ENCODE measurements at places on chromosomes 6 and 20.

DNA sequence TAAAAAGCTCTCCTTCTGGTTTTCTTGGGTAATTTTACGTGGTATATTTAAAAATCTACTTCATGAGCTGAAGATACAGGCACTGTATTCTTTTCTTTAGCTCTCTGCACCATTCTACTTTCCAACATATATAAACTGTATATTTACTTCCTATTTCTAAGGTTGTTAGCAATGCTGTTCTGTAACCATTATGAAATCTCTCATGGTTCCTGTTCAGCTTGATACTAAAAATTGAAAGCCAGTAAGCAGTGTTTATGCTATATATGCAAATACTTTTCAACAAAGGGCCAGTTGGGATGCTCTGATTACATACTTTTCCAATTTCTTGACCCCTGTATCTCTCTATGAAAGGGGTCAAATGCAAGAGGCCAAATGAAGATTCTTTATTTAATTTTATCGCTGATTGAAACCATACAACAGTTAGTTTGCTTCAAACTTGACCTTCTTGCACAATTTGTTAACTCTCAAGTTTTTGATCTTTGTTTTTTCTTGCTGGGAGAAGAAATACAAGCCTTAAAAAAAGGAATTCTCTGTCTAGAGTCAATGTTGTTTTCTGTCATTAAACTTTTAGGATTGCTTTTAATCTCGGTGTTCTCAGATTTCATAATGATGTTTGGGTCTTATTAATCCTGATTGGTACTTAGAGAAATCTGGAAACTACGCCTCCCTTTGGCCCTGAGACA lies 223.2 kb downstream of the PRL start:
- DNase-seq: no peak

DNA sequence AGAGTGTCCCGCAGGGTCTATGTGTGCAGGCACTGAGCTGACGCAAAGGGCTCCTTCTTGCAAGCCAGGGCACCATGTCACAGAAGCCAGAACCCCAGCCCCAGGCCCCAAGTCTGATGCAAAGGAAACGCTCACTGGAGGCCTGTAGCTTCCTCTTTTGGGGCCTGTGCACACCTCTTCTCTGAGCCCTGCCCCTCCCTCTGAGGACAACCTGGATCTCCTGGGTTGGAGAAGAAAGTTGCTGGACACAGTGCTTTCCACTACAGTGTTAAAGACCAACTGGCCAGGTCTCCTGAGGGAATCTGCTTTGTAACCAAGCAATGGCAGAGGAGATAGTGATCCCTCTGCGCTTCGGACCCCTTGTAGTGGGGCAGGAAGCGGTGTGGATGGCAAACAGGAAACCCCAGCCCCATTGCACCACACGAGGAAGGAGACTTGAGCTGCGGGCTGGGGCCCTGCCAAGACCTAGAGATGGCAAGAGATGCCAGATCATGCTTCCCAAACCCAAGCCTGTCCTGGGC lies 90.0 kb downstream of the PRND start:
- no peak for DNase-seq

DNA sequence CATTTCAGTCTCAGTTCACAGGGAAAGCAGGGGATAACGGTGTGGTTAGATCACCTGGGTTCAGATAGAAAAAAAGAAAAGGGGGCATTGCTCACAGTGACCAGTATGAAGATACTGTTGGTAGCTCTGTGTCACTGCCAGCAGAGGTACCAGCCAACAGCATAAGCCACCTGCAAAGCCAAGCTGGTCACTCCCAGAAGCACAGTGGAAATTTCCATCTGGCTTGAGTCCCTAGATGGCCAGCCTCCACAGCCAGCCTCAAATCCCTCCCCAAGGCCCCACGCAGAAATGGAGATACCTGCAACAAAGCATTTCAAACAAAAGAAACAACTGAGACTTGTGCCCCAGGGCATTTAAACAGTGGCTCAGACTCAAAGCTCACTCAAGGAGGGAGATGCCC lies 11.6 kb downstream of the DEFB127 start:
- DNase-seq: no peak

DNA sequence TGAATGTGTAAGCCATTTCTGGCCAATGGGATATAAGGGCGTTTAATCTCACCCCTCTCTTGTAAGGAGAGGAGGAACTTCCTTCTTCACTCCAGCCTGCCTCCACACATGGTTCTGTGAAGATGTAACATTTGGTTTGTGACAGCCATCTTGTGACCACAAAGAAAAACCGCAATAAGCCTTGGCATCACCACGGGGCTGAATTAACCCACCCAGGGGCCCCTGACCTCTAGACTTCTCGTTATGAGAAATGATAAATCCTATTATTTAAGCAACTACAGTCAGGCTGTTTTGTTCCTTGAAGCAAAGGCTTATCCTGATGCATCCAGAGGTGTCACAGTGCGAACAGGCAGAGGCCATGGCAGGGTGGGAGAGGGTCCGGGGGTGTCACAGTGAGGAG lies 139.7 kb downstream of the CDC5L start:
- DNase-seq: no peak

DNA sequence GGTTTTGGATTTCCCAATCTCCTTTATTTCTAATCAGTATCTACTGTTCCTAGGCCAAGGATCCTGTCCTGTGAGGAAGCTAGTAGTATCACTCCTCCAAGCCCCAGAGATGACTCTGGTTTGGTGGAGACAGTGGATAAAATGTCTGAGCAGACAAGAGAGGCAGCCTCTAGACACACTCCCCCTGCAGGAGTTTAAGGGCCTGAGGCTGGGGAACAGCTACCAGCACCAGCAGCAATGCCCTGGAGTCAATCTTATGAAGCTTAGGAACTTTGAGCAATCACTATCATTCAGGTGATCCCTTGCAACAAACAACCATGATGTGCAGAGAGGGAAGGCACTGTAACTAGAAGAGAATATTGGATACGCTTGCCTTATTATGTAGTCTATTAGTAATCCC lies 384.7 kb upstream of the ID4 start:
- DNase-seq: no peak

- DNase-seq: no peak
These were observed 27.6 kb upstream of the CDKN1A start for GRCh38 chr6:36650848-36651478.

DNA sequence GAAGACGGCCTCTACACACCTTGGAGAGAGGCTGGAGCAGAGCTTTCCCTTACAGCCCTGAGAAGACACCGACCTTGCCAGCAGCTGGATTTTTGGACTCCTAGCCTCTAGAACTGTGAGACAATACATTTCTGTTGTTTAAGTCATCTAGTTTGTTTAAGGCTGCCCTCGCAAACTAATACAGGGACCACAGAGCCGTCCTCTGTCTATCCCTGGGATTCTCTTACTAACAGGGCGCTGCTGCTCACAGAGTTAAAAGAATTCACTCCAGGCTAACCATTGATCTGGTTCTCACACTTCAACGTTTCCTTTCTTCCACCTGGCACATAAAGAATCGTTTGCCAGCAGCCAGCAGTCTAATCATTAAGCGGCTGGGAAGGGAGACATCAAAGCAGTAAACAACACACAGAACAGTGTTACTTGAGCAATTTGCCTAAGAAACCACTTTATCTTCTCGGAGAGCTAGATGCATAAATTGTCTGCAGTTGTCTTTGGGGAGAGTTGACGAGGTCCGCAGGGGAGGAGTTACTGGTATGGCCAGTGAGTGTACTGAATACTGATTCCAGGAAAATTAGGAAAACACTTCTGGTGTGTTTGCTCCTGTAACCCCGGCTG lies 103.5 kb upstream of the AKAP12 start:
- no peak for DNase-seq

GRCh38 chr6:36241728-36242127 lies 28.1 kb upstream of the PNPLA1 start:
- DNase-seq: no peak

DNA sequence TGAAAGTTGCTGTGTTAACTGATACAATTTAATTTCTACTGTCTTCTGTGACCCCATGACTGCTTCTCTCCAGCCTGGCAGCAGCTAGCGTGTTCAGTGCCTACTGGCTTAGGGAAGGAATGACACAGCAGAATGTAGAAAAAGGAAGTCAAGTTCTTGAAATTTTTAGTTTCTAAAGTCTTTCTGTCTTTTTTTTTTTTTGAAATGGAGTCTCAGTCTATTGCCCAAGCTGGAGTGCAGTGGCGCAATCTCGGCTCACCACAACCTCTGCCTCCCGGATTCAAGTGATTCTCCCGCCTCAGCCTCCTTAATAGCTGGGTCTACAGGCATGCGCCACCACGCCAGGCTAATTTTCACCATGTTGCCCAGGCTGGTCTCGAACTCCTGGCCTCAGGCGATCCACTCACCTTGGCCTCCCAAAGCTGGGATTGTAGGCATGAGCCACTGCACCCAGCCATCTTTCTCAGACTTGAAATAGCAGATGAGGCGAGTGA lies 39.3 kb downstream of the PCNA start:
- DNase-seq: no peak

- DNase-seq: no peak
These were observed 294.6 kb upstream of the POU3F2 start for GRCh38 chr6:98539741-98540140.

GRCh38 chr6:4564801-4565271 lies 211.4 kb upstream of the CDYL start:
- peak; percentile 86 for DNase-seq

- DNase-seq: no peak
These were observed at the start of gene SFTA2 for GRCh38 chr6:30931969-30932645. Gene SFTA2 (minus strand): TSS chr6:30932170. CDS start chr6:30932096, 74 bp downstream.

- DNase-seq: no peak
These were observed 64.7 kb upstream of the RPS6KA2 start for GRCh38 chr6:166691746-166692145.

DNA sequence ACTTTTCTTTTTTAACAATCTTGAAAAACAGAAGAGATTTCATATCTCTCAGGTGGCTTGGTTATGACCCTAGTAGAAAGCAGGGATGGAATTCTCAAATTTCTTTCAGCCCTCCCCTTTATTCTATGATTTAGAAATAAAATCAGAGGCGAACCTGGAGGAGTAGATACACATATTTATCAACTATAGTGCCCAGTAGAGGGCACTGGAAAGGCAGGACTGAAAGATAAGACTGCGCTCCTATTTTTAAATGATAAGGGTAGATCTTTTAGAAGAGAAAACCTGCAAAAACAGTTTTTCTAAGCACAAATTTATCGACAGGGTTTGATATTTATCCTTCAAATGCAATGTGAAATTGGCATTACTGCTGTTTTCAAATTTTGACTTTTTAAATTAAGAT lies 1296.6 kb downstream of the EPHA7 start:
- DNase-seq: no peak

DNA sequence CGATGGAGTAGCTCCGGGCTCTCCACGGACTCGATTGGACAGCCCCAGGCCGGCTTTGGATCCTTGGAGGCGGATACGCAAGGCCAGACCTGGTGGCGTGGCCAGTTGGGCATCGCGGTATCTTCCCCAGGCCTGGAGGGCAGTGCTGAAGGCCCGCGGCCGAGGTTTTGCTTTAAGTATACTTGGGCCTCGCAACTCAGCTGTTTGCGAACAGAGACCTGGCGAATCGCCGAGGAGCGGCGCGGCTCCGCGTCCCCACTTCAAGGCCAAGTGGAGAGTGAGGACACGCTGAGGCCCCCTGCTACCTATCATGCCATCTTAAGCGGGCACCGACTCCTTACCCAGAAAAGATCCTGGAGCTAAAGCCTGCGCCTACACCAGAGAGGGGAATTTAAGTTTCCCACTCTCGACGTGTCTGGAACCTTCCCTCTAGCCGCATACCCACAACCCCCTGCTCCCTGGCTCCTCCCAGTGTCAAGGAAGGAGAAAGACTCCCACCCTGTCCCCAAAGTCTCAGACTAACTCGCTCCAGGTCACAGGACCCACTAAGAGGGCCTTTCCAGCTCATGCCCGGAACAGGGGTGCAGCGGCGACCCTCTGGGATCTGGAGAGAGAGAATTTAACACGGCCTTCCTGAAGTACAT lies 4.1 kb downstream of the LINC00237 start:
- no peak for DNase-seq

DNA sequence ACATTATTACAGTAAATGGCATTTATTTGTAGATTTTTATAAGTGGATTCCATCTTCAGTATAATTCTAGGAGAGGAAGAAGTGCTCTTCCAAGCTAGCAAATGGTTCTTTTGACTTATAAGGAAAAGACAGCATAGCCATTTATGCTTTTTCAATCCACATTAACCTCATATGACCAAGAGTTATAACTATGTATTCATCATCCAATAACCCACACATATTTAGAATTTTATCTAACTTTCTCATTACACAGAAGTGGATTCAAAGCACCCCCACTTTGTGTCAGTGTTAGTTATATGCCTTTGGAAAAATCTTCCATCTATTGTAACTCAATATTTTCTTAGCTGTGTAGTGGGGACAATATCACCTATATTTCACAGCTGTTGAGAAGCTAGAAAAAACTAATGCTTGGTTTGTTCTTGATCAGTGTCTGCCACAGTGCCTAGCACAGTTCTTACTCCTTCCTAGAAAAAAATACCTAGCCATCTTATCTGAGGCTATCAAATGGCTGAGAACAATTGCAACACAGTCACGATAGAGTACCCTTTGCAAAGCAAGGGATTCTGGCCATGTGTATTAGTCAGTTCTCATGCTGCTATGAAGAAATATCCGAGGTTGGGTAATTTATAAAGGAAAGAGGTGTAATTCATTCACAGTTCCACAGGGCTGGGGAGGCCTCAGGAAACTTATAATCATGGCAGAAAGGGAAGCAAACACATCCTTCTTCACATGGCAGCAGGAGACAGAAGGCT lies 986.3 kb downstream of the TFAP2A start:
- no peak for DNase-seq

DNA sequence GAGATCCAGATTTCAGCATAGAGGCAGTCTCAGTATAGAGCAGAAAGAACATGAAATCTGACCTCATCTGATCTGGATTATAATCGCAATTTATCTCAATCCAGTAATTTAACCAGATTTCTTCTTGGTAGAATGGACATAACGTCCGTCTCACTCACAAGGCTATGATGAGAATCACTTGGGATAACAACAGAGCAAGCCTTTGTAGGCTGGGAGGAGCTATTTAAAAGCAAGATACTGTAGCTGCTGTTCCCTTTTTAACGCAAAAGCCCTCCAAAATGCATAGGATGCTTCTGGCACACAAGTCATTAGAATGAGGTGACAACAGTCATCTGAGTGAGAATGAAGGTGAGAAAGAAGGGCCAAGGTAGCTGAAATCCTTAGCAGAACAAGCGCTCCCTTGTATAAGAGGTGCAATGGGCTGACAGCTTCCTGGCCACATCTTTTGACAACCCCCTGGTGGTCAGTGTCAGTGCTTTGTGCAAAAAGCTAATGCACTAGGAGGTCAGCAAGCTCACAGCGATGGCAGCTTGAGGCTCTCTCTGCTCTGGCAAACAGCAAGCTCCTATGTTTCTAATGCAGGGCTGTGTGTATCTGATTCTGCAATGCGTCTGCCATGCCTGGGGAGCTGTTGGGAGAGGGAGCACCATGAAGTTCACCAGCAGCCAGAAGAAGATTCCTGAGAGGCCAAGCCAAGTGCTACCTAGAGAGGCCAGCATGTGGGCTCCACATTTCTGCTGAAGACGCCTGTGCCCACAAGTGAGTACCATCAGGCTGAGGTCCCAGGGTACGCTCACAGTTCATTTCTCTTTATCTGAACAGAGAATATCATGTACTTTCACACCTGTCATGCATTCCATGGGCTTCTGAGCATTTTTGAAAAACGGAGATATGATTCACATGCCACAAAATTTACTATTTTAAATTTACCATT lies 16.2 kb downstream of the METTL24 start:
- DNase-seq: no peak

- DNase-seq: no peak
These were observed 283.7 kb downstream of the ESR1 start for GRCh38 chr6:152091201-152091600.
